Stimulated activated CD8-positive, alpha-beta memory T cell treated with anti-CD3 and anti-CD28 coated beads, Interleukin-7, amount 100 ng/mL, for 48 hours (primary cell): ENCODE measurements at places on chromosomes 2 and 18.

GRCh38 chr18:63837590-63837989 lies 49.9 kb upstream of the SERPINB2 start:
- no peak for DNase-seq

DNA sequence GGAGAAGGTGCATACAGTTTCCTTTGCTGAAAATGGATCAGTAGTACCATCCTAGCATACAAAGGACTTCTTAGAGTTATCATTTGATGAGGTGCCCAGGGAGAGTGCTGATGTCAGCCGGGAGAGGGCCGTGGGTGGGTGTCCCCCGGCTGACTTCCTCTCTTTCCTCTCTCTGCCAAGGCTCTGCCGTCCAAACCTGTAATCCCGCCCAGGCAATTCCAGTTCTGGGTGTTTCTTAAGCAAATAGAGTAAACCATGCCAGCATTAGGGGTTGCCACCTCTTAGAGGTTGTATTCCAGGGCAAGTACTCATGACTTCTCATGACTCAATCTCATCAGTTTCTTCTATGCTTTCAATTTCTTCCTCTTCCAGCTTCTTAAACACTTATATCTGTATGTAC lies 117.2 kb downstream of the GATA6 start:
- no peak for DNase-seq

DNA sequence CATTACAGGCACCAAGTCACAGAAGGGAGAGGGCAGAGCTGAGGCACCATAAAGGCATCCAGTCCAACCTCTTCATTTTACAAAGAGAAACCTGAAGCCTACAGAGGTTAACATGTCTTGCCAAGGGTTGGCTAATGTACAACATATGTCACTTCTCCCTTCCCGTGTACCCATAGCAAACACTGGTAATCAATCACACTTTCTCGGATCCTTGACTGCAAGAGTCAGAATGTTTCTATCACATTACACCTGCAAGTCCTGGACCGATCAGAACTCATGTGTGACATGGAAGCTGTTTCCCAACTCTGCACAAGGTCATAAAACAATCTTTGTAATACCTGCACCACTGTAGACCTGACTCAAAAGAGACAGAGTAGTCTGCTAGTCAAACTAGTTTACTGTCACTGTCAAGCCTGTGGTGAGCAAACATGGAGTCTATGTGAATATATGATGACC lies 6.0 kb downstream of the ANKRD44 start:
- no peak for DNase-seq

GRCh38 chr2:133586978-133587377 lies 18.7 kb upstream of the NCKAP5 start:
- no peak for DNase-seq

DNA sequence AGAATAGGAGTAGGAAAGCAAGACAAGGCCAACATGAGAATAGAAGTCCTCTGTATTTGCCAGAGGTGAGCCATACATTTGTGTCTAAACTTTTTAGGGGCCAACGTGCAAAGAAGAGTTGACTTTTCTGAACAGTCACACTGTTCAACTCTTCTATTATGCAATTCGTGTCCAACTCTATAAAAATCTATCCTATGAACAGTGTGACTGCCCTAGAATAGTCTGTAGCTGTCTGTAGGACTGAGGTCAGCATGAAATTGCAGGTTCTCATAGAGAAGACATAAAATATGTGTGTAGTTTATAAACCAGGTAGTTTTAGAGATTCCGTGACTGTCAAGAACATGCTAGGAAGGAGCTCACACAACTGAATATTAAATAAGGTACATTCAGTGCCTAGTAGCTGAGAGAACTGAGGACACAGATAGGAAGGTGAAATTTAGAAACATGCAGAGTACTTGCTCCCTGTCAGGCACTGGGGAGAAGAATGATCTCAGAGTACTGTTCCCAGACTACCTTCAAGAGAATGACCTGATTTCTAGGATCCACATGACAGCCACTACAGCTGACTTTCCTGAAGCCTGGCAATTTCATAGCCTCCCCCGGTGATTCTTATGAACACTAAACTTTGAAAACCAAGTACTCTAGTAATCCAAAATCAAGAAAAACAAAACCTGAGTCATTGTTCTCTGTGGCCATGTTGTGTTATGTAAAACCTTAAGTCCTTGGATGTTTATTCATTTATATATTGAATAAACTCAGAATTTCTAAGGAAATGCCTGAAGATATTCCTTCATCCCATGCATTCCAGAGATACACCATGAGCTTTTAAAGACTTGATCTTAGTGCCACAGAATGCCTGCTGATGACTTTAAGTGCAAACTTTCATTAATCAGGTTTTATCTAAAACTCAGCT lies 201.5 kb upstream of the BOD1L2 start:
- no peak for DNase-seq

- DNase-seq, result no peak
Measured at GRCh38 chr2:17036361-17036760, 370.7 kb upstream of the CYRIA start.

DNA sequence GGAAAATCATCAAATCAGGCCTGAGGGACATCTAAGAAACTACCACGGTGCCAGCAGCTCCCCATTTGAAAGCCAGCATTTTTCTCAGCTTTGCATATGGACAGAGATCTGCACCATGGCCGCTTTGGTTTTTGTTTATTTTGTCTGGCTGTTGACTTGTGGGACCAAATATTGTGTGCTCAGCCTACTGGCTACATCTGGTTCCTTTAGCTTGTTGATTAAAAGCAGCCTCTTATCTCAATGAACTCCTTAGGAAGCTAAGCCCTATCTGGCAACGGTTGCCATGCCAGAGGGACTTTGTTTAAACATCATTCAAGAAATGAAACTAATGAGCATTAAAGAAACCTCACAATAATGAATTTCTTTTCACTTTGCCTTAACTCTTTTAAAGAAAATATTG lies 32.4 kb upstream of the CCDC150 start:
- DNase-seq, result no peak

- DNase-seq, result no peak
Measured at GRCh38 chr18:31648966-31649429, 35.4 kb downstream of the B4GALT6 start.

- no peak for DNase-seq
Measured at GRCh38 chr2:143742581-143742980, 613.4 kb downstream of the ARHGAP15 start.

- no peak for DNase-seq
Measured at GRCh38 chr18:37334631-37335408, 230.8 kb downstream of the CELF4 start.

DNA sequence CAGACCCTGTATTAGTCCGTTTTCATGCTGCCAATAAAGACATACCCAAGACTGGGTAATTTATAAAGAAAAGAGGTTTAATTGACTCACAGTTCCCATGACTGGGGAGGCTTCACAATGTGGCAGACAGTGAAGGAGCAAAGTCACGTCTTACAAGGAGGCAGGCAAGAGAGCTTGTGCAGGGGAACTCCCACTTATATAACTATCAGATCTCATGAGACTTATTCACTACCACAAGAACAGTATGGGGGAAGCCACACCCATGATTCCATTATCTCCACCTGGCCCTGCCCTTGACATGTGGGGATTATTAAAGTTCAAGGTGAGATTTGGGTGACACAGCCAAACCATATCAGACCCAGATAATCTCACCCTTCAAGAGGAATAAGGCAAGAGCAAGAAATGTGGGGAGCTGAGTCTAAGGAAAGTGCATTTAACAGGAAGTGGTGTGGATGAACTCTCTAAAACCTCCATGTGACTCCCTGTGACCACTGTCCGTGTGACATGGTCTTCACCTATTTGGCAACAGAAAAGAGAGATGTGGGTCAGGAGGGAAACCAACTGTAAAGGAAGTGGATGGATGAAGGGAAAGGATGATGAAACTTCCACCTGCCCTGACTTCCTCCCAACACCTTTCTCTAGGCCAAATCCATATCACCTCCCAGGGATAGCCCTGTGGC lies 110.6 kb downstream of the ATL2 start:
- no peak for DNase-seq

DNA sequence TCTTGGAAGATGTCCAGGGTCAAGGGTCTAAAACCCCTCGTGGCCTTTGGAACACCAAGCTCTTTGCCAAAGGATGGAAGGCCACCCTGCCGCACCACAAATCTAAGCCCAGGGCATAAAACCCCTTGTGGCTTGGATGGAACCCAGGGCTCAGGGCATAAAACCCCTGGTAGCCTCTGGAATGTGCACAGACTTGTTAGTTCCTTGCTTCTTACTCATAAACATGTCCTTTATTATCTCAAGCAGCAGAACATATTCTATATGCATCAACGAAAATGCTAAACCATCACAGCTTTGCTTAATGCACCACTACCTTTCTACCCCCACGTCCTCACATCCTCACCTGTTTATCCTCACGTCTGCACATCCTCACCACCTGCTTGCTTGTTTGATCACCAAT lies 998.0 kb downstream of the DSC3 start:
- no peak for DNase-seq

GRCh38 chr2:206023183-206023582 lies 62.8 kb downstream of the INO80D start:
- DNase-seq, result no peak

- DNase-seq, result no peak
Measured at GRCh38 chr18:13258921-13259320, 40.4 kb downstream of the LDLRAD4 start.

DNA sequence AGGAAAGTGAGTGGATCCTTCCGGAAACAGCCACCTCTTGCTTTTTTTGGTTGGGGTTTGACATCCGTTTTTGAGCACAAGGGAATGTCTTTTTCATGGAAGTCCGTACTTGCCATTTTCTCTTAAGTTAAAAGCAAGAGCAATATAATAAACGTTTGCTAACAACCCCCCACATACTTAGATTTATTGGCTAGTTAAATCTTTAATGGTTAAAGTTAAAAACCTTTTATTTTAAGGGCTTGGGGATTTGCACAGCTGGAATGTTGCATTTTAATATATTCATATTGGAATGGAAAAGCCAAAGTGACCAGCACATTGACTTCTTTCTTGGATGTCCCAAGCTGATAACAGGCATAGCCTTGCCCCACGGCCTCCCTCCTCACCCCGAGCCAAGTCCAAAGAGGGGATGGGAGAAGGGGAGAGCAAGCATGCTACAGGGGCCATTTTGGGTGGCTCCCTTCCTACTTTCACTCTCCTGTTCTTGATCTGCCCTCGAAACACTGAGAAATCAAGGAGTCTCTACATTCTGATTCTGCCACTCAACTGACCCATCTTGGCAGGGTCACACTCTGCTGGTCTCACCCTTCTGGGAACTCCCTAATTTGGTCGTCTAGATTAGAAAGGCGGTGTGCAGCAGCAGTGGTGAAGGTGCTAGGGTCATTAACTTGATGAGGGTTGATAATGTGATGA lies 48.1 kb upstream of the PKDCC start:
- DNase-seq, result no peak

DNA sequence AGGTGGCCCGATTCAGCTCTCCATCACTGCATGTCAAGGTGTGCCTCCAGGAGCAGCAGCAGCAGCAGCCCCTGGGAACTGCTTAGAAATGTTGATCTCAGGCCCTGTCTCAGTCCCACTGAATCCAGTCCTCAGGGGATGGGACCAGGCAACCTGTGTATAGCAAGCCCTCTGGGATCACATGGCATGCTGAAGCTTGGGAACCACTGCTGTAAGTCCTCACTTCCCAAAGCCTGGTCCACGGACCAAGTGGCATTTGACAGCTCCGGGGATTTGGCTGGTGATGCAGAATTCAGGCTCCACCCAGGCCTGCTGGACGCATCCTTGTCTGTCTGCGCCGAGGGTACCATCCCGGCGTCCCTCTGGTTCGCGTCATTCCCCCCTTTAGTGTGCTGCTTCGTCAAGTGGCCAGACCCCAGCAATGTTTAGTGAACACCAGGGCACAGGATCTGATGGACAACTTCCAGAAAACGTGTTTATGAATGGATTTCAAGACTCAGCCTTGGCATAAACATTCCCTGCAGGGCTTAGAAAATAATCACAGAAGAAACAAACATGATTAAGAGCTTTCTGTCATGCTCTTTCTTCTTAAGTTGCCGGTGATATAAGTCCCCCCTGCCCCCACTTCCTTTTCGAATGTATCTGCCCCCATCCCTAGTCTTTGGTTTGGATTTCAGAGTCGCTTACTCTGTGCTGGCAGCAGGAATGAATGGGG lies 234.0 kb downstream of the GBX2 start:
- no peak for DNase-seq

GRCh38 chr2:155815851-155816250 lies 516.7 kb downstream of the NR4A2 start:
- DNase-seq, result no peak

DNA sequence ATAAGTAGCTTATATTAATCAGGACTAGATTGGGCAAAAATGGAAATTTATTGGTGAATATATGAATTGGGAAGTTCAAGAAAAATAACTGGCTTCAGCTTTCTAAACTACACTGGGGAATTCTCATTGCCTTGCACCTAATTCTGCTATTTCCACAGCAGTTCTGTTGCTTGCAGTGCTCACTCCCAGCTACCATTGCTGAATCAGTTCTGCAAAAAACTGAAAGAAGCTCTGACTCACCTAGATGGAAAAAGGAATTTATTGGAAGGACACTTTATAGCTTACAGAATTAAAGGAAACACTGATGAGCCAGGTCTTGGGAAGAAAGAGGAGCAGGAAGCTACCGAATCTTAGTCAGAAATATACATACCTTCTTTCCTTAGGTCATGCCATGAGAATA lies 60.3 kb upstream of the ACVR1 start:
- no peak for DNase-seq

DNA sequence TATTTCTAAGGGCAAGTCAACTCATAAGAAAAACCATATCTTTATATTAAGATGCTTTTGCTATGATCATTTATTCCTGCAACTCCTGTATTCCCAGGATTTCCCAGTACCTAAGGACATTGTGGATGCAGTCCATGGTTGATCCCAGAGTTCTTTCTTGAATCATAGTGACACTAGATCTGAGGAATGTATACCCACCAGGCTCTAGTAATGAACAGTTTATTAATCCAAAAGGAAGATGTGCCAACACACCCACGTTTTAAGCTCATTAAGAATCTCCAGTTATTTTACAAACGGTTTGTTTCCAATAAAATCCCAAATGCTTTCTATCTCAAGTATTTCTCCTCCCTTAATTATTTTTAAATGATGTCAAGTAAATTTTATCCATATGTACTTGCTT lies 210.8 kb upstream of the ZEB2 start:
- DNase-seq, result no peak
